OCI-M1 (cell line): ENCODE measurements at places on chromosomes 5 and 9.

GRCh38 chr9:127183814-127184582, 61.6 kb upstream of the ANGPTL2 start:
- no peak for DNase-seq

GRCh38 chr5:45779874-45780671, 83.9 kb upstream of the HCN1 start:
- DNase-seq, result no peak

- no peak for DNase-seq
Measured at GRCh38 chr5:39040875-39041274, 33.3 kb downstream of the RICTOR start.

DNA sequence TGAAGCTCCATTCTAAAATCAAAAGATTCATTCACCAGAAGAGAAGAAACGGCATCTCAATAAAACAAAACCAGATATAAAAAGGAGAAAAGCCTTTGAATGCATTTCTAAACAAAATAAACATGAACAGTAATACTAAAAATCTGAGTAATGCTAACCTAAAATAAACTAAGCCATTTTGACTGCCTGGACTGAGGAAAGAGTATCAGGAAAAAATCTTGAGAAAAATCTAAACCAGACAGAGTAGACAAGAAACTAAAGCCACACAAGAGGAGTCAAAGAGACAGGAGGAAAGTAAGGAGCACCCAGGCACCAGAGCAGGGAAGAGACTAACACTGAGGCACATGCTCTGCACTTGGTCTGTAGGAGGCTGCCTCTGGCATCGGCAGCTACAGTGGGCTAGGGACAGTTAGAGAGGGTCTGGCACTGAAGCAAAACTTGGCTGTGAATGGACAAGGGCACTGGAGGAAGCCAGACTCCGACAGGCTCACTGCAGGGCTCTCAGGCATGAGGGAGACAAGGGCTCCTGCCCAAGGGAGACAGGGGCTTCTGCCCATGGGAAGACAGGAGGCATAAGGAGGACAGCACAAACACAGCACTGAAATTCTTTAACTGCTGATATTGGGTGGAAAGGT, 50.2 kb downstream of the DROSHA start:
- no peak for DNase-seq

- DNase-seq, result no peak
Measured at GRCh38 chr9:98781588-98782383, 14.6 kb downstream of the ANKS6 start.

- DNase-seq, result no peak
Measured at GRCh38 chr9:129561594-129562281, 59.2 kb downstream of the C9orf50 start.

DNA sequence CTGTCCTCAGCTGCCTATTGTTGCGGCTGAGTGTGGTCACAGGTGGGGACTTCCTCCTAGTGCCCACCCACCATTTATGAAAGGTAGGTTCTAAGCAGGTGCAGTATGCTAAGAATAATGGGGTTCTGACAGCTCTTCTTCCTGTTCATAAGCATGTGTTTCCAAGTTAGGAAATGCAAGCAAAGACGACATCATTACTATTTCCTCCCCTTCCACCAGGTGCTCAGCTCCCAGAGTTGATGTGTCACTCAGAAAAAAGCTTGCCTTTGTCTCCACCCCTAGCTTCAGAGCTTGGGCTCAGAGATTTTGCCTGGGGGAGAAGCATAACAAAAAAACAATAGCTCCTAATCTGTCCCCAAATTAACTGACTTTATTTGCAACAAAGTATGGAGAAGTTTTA, 1076.7 kb downstream of the NR2F1-AS1 start:
- DNase-seq, result no peak

DNA sequence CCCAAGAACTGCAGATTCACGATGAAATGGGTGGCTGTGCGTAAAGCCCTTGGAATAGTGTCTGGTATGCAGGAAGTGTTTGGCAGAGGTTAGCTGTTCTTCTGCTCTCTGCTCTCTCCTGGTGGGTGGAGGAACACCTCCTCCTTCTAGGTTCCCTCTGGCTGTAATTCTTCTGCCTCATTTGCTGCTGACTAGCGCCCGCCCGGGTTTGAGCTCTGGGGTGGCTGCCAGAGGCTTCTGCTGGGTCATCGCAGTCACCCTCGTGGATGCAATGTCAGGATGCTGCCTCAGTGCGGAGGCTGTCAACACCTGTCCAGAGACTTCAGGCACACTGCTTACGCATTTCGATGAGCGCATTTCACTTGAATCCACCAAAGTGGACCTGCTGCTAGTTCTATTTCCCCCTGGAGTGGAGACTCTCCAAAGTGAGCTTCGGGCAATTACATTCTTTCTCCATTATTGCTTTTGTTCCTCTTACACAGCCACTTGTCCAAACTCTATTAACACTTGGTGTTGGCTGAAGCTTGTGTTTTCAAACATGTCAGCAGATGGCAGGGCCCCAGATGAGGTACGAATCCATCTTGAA, 11.7 kb downstream of the DOCK2 start:
- no peak for DNase-seq

GRCh38 chr5:113047733-113048652, 71.4 kb downstream of the DCP2 start:
- DNase-seq, result peak; percentile 35

DNA sequence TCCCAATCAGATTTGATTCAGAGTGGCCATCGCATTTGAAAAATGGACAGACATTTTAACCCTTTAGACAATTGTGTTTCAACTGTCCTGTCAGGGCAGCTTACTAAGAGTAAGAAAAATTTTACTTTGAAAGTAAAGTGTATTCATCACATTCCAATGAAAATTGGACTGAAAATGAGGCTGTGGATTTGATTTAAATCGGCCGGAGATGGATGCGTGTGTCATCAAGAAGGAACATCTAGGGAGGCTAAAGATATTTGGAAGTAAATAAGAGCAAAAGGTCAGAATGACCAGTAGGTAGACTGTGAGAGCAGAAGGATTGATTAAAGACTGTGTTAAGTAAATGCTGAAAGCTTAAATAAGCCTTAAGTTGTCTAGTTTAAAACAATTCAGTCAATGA, 1.5 kb downstream of the ZCCHC7 start:
- DNase-seq, result no peak

DNA sequence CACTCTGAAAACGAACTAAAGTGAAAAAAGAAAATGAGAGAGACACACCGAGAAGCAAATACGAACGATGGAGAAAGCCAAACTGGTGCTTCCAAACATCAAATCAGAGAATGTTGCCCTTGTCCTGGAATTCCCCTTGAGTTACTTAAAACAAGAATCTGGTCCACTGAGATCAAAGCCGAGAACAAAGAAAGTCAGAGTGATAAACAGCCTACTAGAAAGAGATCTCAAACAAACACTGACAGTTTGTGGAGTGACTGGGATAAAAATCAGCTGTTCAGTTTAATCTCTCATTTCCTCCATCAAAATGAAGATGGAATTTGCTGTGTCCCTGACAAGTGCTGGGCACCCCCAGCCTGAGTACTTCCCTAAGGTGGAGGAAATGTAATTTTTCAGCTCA, 582.6 kb downstream of the NR2F1-AS1 start:
- DNase-seq, result peak; percentile 7

GRCh38 chr5:174056064-174056847, 10.8 kb downstream of the NSG2 start:
- no peak for DNase-seq

DNA sequence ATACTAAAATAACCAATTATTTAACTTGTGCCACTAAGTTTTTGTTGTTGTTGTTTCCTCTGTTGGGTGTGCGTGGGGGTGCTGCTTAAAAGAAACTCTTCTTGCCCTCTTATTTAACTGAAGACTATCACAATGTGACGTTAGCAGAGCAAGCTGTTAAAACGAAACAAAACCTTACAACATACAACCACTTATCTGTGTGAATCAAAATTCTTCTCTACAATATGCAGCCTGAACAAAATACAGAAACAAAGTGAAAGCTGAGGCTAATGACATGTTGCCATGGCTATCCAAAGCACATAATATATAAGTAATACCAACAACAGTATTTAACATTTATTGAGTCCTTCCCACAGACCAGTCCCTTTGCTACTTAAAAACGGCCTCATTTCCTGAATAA, 291.0 kb downstream of the FBXL17 start:
- peak; percentile 33 for DNase-seq

- peak; percentile 3 for DNase-seq
Measured at GRCh38 chr5:337563-338130, 16.1 kb downstream of the AHRR start.
